ENCODE measurements at places on chromosomes 3 and 15.

- peak; percentile 68 for DNase-seq
These were observed 155.4 kb upstream of the TPM1 start for GRCh38 chr15:62887113-62887570.

DNA sequence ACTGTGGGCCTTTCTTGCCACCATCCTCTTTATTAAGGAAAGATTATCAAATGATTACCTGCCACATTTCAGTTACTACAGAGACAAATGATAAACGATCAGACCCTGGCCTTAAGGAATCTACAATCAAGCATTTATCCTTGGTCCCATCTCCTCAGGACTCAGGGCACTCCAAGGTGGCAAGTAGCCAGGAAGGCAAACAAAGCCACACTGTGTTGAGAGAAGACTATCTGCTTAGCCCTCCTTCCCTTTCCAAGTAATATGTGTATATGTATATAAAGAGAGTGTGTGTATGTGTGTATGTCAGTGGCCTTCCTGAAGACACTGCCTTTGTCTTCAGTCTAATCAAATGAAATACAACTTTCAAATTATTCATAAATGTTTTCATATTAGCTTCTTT lies 490.1 kb upstream of the ATP11B start:
- no peak for DNase-seq

GRCh38 chr3:42562047-42562907 lies 19.5 kb downstream of the SEC22C start:
- DNase-seq: no peak

DNA sequence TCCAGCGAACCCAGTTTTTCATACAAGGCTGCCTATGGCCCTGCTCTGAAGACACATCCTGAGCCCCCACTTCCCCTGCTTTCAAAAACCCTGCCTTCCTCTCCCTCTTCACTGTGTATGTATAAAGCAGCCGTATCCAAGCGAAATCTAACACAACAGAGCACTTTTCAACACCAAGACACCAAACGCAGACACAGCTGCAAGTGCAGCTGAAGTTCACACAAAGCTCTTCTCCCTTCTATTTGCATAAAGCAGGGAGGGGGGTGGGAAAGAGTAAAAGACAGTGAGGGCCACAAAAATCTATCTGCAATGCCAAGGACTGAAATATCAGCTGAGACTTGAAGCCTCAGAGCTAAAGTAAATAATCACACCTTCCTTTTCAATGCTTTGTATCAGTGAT lies 35.1 kb upstream of the CSPG5 start:
- no peak for DNase-seq

DNA sequence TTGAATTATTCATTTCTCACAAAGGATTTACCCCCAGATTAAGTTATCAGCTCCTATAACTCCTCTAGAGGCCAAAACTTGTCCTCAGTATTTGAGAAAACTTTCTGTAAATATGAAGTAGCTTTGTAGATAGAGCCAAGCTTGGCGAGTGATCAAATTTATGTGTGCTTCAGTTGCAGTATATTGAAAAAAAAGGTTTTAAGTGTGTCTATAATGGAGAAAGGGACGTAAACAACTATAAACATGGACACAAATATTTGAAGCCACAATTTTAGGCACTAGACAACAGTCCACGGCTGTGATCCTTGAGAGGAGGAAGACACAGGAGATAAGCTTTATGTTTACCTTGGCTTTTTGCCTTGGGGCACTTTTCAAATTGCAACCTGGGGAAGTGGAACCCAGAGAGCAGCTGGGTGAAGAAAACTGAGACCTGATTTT lies 118.7 kb downstream of the THRB start:
- no peak for DNase-seq

GRCh38 chr3:50266017-50266416 lies 2.9 kb upstream of the SEMA3B start:
- no peak for DNase-seq

DNA sequence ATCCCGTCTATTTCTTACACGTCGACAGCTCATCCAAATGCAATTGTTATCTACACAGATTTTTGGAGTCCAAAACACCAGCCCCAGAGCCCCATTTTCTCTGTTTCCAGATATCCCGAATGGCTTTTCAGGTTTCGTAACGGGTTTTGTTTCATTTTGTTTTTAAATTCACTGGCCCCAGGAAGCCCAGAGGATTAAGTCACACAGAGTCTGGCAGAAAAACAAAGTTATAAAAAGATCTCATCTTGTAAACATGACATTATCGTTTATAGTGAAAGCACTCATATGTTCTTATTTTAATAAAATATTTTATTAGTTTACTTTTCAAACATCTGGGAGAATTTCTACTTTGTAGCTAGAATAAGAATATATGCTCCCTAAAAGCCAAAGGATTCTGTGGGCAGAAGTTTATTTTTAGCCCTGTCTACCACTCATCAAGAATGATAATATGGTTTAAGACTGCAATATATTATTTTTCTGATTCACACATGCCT lies 149.3 kb upstream of the SLC2A2 start:
- DNase-seq: no peak

DNA sequence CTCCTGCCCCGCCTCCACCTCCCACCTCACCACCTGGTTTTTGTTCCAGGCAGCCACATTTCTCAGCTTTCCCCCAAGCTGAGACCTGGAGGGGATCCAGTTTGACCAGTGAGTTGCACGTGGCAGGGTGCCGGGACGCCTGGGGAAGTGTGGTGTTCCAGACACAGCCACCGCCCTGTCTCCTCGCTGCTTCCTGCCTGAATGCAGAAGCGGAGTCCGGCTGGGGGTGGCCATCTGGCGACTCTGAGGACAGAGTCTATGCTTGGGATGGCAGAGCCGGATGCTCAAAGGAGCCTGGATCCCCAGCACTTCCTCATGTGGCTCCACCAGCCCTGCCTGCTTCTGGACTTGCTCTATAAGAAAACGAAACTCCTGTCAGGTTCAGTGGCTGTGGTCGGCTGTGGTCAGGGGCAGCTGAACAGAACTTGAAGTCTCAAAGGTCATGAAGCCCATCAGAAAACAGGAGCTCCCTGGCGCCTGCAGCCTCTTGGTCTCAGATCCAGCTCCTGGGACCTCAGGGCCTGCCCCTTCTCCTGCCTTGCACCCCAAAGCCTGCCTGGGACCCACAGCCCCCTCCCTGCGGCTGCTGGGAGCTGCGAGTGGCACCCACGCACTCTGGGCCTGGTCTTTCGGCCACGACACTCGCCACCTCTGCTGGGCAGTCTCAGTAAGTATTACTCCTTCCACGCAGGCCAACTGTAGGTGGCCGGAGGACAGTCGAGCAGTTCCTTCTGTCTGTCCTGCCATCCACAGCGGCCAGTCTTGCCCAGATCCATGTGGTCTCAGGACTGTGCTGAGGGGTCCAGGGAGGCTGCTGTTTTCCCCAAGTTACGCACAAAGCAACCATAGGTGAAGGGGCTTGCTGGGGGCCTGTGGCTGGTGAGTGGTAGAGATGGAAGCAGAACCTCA lies 112.8 kb upstream of the MEF2A start:
- peak; percentile 60 for DNase-seq

DNA sequence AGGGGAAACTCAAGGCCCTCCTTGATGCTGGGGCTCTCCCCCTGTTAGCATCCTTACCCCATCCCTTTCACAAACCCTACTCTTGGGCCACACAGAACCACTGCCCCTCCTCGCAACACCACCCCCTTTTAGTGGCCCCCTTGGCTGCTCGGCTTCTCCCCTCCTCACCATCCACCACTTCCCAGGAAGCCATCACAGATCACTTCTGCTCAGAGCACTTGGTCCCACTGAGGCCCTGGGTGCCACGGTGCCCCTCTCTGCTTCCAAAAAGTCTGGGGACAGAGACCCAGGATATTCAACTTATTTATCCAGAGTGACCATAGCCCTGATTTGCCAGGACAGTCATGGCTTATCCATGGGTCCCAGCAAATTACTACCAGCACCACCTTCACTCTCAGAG lies 2.4 kb downstream of the RHCG start:
- DNase-seq: no peak

DNA sequence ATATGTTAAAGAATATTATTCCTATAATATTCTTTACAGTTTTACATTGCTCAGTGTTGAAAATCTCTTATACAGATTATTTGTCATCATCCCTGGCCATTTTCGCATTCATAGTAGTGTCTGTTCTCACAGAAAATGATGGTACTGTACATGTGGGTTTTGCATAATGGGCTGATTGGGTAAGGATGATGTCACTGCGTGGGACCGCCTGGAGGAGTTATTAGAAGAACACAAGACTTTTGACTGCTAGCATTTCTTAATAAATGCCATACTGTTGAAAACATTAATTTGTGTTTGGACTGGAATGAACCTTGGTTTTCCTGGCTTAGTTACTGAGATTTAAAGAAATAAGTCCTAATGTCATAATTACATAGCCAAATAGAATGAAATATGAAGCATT lies 20.3 kb downstream of the LRCH3 start:
- DNase-seq: no peak
